ENCODE measurements at places on chromosomes 6 and 20. TPM values are rescaled to one million over a fixed set of nuclear protein-coding genes. Genes with fewer than 3 reads are reported as not detected.

SYNDIG1 gene
- 4.9 TPM for total RNA-seq

LY6G6F gene
- not detected for total RNA-seq

C20orf204 gene
- total RNA-seq: 0.23 TPM

GGTLC1 gene
- not detected for total RNA-seq

TRIM40 gene
- total RNA-seq: under 0.01 TPM

SFTA2 gene
- total RNA-seq: not detected

VWA7 gene
- 0.23 TPM for total RNA-seq

TNNC2 gene
- total RNA-seq: 0.15 TPM

PPP1R14C gene
- 3.2 TPM for total RNA-seq

MYL9 gene
- total RNA-seq: 5.6 TPM

TTLL9 gene
- under 0.01 TPM for total RNA-seq

CAGE1 gene
- total RNA-seq: 0.08 TPM

NINL gene
- total RNA-seq: 6.7 TPM

ECT2L gene
- not detected for total RNA-seq

SIM1 gene
- 1.6 TPM for total RNA-seq

MUCL3 gene
- total RNA-seq: not detected

OTOR gene
- total RNA-seq: not detected

CGA gene
- not detected for total RNA-seq

HLA-DOA gene
- under 0.01 TPM for total RNA-seq

CLPSL1 gene
- total RNA-seq: not detected

BCAS1 gene
- total RNA-seq: not detected

MCHR2 gene
- not detected for total RNA-seq

SLC22A3 gene
- total RNA-seq: 13.5 TPM

HLA-DMB gene
- 0.08 TPM for total RNA-seq

C6orf58 gene
- not detected for total RNA-seq

MAP3K5 gene
- total RNA-seq: 5.0 TPM

PHACTR3 gene
- not detected for total RNA-seq

OGFR gene
- 24.1 TPM for total RNA-seq

COL20A1 gene
- total RNA-seq: under 0.01 TPM

MICA gene
- 118 TPM for total RNA-seq

PAK5 gene
- total RNA-seq: not detected

LHFPL5 gene
- total RNA-seq: not detected

DNMT3B gene
- 2.0 TPM for total RNA-seq

CRYBG1 gene
- total RNA-seq: 3.7 TPM

ABHD16B gene
- not detected for total RNA-seq

RNF182 gene
- total RNA-seq: not detected

TCF15 gene
- 0.12 TPM for total RNA-seq

FOXF2 gene
- 0.08 TPM for total RNA-seq

All from smooth muscle cell of the coronary artery (primary cell).